Stimulated activated CD8-positive, alpha-beta memory T cell treated with anti-CD3 and anti-CD28 coated beads, Interleukin-15, amount 100 ng/mL, for 1 hour (primary cell): ENCODE measurements at places on chromosomes 3 and 15.

DNA sequence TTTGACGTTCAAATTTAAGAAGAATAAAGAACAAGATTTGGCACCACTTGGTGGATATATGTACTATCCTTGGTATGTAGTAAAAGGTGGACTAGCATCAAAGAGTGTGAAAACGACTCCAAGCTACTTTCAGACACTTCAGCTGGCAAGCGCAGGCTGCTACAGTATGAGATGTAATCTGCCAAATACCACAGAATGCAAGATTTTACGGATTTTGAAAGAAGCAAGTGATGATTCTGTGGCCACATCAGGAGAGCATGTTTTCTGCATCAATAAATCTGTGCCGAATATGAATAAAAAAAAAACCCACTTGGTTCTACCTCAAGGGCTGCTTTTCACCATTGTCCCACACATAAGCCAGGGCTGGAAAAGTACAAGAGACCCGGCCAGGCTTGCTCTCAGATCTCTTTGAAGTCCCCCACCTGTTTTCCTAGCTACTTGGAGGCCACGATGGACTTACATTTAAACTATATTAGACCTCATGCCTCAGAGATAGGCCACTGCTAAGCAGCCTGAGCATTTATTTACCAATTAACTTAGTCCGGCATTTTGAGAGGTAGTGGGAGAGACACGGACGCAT lies 37.4 kb downstream of the MYO1E start:
- no peak for DNase-seq

- DNase-seq: no peak
These were observed 206.9 kb downstream of the ZNF385D start for GRCh38 chr3:21544076-21544462.

DNA sequence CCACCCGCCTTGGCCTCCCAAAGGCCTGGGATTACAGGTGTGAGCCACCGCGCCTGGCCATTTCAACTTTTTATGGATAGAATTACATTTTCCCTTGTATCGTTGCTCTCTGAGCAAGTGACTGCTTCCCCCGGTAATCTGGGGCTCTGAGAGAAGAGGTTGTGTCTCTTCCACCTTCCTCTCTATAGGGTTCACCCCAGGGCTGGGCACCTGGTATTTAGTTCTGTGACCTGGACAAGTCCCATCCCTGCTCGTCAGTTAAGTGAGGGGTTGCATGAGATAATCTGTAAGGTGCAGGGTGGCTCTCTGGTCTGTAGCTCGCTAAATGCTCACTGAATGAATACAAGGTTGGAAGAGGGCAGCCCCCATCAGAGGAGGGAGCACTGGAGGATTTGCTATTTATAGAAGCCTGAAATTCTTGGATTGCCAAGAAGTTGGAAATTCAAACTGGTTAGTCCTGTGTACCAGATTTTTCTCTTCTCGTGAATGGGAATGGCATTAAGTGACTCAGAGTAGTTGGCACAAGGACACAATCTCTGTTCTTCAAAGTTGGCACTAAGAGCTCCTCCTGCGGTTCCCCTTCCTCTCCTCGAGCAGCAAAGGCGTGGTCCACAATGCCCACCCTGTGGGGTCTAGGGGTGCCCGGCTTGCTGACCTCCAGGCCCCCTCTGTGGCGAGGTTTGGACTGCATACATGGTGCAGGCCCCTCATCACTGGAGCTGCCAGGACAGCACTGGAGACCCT lies 68.1 kb upstream of the DLG1 start:
- no peak for DNase-seq

GRCh38 chr3:8888301-8888915 lies 74.9 kb downstream of the RAD18 start:
- no peak for DNase-seq

DNA sequence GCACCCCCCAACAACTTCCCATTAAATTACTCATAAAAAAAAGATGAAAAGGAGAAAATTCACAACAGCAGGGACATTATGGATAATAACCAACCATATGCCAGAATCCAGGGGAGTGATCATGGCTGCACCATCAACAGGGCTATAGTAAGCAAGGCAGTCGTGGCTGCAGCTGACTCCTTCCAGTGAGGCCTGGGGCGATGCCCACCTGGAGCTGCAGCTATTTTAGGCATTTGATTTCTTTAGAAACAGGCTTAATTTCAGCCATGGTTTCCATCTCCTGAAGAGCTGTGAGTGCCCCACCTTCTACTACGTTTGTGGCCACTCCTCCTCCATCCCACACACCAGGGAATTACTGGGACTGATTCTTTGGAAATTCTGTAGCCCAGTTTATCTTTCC lies 84.0 kb downstream of the MINAR1 start:
- DNase-seq: no peak

- DNase-seq: no peak
These were observed 11.0 kb upstream of the RAP2B start for GRCh38 chr3:153150991-153151390.

DNA sequence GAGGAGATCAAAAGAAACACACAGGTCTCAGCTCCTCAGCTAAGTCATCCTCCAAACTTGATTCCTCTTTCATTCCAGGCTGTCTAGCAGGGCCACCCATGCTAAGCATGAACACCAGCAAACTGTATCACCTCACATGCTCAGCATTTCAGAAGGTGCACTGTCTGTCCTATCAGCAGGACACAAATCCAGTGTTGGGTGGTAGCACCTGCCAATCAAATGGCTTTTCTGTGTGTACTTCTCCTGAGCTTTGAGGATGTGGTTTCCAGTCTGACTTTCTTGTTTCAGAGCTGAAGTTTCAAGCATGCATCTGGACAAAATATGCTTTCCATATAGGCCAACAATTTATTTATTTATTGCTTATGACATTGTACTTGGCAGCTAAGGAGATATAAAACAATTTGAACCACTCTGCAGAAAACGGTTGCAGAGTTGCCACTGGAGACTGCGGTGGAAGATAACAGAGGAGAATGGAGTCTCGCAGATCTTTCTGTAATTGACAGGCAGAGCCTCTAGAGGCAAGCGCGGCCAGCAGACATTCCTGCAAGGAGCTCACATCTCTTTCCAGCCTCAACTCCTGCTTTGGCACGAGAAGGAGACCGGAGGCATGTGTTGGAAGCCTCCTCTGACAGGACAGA lies 167.1 kb upstream of the WNT5A start:
- DNase-seq: no peak

DNA sequence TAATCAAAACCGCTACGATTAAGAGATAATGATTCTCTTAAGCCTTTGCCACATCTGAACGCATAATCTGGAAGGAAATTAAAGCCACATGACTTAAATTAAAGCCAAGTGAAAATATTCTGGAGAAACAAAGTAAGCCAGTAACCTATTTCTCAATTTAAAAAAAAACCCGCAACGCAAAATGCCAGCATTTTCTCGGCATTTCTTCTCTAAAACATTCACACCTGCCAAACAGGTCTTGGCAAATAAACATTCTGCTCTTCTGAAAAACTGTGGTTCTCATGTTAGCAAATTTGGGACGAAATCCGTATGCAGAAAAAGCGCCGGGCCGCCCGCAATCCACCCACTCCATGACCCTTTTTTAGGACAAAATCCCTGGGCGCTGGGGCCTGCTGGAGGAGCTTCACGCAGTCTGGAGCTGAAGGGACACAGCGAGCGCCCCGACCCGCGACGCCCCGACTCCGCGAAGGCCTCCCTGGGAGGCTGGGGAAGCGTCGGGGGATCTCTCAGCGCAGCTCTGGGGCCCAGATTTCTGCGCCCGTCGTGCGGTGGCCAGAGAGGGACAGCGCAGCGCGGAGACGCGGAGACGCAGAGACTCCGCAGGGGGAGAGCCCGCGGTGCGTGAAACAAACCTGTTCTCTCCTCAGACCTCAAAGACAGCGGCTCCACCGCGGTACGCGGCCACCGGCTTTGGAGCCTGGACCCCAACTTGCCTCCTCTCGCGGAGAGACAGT lies 471 bp downstream of the NKIRAS1 start:
- DNase-seq: no peak

DNA sequence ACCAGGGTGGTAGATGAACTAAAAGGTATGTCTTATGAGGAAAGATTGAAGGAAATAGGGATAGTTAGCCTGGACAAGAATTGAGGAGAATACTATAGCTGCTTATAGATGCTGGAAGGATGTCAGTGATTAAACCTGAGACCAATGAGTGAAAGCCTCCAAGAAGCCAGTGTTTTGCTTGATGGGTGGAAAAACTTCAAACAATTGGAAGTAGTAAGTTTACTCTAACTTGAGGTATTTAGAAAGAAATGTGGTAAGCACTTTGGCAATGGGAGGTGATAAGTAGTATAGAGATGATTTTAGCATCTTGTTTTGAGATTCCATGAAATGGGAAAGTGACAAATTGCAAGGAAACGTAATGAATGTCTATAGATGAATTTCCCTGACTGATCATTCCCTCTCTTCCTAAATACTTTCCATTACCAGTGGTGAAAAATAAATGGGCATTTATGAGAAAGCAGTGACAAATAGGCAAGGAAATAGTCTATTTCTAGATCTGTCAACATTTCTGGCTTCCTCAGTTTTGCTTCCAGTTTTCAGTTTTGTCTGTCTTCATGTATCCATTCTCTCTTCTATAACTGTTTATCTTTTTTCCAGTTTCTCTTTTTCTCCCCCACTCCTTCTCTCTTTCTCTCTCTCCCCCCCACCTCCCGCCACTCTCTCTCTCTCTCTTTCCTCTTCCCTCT lies 19.2 kb downstream of the SLC15A2 start:
- DNase-seq: no peak

DNA sequence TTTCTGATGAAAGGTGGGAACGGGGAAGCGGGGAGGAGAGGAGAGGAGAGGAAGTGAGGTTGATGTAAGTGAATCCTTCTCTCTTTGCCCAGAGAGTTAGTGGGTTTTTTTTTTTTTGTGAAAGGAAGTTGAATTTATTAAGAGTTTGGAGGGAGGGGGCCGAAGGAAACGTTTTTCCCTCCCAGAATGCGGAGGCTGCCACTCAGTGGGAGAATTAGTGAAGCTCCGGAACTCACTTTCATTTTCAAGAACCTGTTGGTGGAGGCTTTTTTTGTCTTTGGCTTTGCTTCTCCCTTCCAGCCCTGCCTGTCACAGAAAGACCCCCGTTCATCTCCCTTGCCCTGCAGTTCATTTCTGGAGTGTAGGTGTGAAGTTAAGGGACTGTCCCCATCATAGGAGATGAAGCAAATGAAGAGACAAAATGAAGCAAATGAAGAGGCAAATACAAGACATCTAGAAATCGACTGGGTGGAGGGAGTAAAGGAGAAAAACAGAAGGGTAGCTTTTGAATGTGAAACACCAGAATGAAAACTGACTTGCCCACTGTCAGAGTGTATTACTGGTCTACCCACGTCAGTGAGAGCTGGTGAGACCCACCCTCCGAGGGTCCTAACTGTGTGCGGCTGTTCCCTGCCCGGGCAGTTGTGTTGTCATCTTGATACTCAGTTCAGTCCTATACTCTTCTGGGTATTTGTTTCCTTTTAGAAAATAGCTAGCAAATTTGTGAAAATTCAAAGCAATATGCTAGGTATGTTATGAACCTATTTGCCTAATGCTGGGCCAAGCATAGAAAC lies 91.5 kb downstream of the ITPR1 start:
- no peak for DNase-seq

GRCh38 chr15:99503411-99503810 lies 62.4 kb upstream of the MEF2A start:
- DNase-seq: no peak

- DNase-seq: no peak
These were observed 57.8 kb downstream of the CEMIP start for GRCh38 chr15:80837006-80837405.

DNA sequence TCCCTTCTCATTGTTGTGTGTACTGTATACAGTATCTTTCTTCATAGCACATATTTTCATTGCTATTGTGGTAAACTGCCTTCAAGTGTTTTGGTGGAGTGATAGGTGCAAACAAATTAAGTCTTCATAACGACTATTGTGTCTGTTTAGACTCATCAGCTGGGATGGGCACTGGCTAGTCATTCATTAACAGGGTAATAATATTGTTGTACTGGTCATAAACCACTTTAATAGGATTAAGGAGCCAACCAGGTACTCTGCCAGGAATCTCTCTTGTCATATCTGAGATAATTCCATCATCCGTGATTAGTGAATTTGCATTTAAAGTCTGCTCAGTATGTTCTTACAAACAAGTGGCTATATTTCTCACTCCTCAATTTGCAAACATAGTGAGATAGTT lies 10.2 kb upstream of the TMEM45A start:
- DNase-seq: no peak

DNA sequence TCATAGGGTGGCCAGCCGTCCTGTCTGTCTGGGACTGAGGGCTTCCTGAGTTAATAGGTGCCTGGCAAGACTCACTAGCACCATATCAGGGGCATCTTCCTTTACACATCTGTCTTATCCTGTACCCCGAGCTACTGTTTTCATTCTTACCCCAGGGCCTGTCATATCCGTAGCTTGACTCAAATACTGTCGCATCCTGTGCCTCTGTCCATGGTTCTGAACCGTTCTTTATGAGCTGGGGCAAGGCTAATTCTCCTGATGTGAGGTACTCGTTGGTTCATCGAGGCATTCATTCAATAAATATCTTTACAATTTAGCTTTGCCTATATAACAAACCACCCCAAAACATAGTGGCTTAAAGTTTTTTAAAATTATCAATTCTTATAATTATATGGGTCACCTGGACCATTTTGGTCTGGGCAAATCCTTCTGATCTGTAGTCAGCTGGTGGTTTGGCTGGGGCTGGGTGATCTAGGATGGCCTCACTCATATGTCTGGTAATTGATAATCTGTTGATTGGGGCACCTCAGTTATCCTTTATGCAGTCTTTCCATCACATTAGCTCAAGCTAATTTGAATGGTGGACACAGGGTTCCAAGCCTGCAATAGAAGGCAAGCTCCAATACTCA lies 121.2 kb downstream of the TLE3 start:
- peak; percentile 9 for DNase-seq

DNA sequence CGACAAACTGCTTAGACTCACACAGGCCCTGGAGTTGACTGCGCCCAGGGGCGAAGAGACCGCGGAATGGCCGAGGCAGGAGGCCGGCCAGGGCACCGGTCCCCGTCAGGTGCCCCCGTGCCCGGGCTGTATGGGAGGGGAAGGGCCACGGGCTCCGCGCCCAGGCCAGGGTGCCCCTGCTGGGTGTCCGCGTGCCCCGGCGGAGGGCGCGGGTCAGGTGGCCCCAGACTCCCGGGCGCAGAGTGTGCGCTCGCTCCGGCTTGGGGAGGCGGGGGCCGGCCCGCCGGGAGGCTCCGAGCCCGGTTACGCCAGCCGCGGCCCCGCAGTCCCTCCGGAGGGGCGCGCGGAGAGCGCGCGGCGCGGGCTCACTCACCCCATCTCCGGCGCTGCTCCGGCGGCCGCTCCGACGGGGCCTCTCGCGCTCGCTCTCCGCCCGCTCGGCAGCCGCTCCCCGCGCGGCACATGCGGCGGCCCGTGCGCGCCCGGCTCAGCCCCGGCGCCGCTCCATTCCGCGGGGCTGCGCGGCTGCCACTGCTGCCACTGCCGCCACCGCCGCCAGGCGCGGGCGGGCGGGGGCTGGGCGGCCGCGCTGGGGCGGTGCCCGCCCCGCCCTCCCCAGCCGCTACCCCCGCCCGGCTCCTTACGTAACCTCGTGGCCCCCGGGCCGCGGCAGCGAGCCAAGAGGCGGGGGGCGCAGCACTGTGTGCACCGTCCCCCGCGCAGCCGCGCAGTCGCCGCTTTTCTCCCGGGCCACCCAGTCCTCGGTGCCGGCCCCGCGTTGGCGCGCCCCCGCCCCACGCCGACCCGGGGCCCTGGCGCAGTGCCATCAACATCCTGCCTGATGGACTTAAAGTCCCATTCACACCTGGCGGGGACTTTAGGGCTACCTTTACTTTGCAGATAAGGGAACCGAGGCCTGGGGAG lies at the start of gene HOMER2:
TSS of gene HOMER2 (minus strand) at position 563 of the 924 bp plus-strand sequence. CDS start at position 378, 185 bp downstream.
- no peak for DNase-seq

- DNase-seq: no peak
These were observed 245.3 kb upstream of the P2RY1 start for GRCh38 chr3:152589644-152590043.

GRCh38 chr15:74209560-74209958 lies 7.0 kb upstream of the STRA6 start:
- no peak for DNase-seq
